ENCODE measurements at places on chromosomes 1 and 21. TPM values are rescaled to one million over a fixed set of nuclear protein-coding genes. Genes with fewer than 3 reads are reported as not detected.

DNA sequence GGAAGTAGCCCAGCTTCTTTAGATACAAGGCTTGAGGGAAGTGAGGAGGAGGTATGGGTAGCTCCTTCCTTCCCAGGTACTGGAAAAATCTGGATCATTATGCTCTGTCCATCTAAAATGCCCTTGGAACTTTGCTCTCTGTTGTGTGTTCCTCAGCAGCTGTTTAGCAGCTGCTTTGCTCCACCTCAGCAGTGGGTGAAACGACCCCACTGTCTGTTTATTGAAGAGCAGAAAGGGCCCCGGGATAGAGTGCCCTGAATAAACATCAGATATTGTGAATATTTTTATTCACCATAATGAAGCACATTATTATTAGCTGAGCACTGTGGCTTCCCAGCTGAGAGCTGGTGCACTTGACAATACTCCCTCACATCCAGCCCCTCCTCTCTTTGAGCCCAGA is 237.9 kb downstream of the PBX1 start:
- DNase-seq, result no peak

- no peak for DNase-seq
Measured at GRCh38 chr1:150973258-150973835, 1.3 kb downstream of the CERS2 start.

DNA sequence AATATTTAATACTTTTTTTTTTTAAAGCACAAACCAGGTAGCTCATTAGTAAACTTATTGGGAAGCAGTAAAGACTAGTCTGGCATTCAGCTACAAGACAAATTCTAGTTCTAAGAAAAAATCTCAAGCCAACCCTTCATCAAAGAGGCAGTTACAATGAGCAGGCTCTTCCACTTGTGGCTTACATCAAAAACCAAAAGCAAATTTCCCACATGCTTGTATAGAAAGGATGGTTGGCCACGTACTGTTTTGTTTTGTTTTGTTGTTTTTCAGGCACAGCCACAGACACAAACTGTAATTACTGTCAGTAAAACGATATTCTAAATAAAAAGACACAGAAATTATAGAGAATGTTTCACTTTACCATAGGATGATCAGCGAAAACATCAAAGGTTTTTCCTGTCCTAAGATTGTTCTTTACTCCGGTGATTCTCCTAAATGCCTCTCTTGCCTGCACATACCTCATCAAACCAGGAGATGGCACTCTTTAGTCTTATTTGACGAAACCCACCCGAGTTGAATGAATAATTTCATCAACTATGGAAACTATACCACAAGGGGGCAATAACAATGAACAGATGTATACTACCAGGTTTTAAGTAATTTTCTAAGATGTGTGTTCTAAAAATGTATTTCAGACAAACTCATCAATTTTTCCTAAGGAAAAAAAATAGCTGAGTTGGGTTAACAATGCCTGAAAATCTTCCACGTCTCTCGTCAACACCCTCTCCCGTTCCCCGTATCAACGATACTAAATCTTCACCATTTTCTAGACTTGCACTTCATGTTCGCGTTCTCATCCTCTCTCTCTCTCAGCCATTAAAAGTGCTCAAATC is 26.9 kb downstream of the RPL5 start:
- no peak for DNase-seq

- DNase-seq, result no peak
Measured at GRCh38 chr21:42252778-42253340, 33.9 kb downstream of the ABCG1 start.

- no peak for DNase-seq
Measured at GRCh38 chr1:15975358-15975804, 520 bp downstream of the ZBTB17 start.

DNA sequence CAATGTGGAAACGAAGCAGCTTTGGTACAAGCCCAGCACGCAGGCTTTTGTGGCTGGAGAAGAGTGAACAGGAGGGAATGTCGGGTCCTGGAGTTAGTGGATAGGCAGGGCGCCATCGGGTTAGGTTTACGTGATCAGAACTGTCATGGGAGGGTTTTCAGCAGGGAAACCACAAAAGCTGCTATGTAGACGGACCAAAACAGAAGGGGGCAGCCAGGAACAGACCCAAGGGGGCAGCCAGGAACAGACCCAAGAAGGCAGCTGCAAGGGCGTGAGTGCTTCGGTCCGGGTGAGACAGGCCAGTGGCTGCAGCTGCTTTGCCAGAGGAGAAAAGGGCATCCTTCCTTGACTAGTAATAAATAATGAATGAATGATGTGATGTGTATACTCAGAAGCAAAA is 77.5 kb upstream of the KIF1B start:
- DNase-seq, result no peak

GRCh38 chr1:184820956-184821355 is 66.3 kb upstream of the EDEM3 start:
- DNase-seq, result no peak

GRCh38 chr1:192807211-192808162 is 1.4 kb upstream of the RGS2 start:
- DNase-seq, result no peak

DNA sequence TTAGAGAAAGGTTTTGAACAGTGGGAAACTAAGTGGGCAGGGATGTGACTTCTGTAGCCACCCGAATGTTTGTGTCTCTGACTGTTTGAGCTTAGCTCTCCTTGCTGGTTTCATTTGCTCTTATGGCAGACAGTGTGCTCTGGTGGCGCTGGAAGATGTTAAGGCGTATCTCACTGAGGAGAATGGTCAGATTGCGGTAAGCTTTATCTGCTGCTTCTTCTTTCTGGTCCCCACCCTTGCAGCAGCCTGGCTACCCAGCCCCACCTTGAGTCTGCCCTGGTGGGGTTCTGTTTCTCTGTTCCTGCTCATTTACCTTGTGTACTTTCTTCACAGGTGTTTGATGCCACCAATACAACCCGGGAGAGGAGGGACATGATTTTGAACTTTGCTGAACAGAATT is 9.9 kb downstream of the PFKFB2 start:
- DNase-seq, result no peak

DNA sequence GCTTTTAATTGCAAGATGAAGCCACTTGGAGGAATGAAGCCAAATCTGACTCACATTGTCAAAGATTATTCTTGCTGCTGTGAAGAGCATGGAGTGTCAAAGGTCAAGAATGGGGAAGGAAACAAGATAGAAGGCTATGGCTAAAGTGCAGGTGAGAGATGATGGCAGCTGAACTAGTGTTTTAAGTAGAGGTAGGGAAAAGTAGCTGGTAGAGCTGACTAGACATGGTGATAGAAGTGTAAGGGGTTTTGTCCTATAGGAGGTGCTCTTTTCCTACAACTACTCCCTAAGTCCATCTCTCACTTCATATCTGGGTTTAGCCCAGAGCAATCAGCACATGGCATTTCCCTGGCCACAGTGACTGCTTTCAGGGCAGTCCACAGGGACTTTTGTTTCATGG is 11.8 kb downstream of the UBE2T start:
- DNase-seq, result peak; percentile 34

DNA sequence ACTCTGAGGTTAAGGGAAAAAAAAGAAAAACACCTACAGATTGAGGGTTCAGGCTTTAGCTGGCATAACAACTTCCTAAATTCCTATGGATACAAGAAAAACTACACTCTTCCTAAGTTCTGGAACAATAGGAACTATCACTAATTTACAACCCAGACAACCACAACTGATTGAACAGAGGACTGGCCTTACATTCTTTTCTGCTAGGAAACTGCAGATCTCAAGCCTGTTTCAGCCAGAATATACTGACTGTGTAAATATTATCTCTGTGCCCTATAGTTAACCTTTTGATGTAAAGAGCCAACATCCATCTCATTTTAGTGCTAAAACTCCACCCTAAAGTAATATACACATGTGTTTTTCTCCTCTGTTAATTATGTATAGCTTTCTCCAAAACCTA is 1186.5 kb upstream of the TMPRSS15 start:
- no peak for DNase-seq

GRCh38 chr1:20446796-20447195 is 39.2 kb downstream of the CAMK2N1 start:
- DNase-seq, result peak; percentile 29

DNA sequence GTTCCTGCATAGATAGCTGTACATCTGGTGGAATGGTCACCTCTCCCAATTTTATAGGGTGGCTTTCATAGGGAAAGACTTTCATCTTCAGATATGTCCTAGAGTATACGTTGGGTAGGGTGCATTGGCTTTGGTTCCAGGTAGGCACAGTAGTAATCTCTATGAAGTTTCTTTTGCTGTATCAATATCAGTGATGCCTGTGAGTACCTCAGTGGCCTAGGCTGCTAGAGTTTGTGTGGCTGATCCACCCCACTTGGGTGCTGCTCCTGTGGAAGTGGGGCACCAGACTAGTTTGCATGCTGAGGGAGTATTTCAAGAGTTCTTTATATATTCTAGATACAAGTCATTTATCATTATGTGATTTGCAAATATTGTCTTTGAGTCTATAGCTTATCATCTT is 370.5 kb upstream of the VAMP3 start:
- DNase-seq, result peak; percentile 9

The RXRG gene
- total RNA-seq, result 0.72 TPM

The AUNIP gene
- total RNA-seq, result not detected

The LCE1A gene
- total RNA-seq, result 332 TPM

The FMOD gene
- total RNA-seq, result 36.6 TPM

The ELAPOR1 gene
- 84.8 TPM for total RNA-seq

The ARHGAP30 gene
- 15.4 TPM for total RNA-seq

The PTGFR gene
- total RNA-seq, result 5.9 TPM

The NHLH2 gene
- 1.7 TPM for total RNA-seq
